ENCODE measurements at places on chromosomes 2 and 18. TPM values are rescaled to one million over a fixed set of nuclear protein-coding genes. Genes with fewer than 3 reads are reported as not detected.

DNA sequence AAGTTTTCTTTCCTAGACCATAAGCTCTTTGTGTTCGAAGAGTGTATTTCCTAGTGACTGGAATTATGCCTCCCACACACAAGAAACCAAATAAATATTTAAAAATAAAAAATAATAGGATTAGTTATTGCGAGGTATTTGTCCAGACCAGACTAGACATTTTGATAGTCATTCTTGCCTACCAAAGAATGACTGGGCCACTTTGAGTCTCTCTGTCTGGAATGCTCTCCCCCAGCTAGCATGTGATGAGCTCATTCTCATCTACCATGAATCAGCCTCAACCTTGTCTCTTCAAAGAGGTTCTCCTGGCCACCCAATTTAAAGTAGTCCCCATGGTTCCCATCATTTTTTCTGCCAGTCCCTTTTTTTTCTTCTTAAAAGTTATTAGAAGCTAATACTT is 13.9 kb upstream of the DSC1 start:
- no peak for DNase-seq

DNA sequence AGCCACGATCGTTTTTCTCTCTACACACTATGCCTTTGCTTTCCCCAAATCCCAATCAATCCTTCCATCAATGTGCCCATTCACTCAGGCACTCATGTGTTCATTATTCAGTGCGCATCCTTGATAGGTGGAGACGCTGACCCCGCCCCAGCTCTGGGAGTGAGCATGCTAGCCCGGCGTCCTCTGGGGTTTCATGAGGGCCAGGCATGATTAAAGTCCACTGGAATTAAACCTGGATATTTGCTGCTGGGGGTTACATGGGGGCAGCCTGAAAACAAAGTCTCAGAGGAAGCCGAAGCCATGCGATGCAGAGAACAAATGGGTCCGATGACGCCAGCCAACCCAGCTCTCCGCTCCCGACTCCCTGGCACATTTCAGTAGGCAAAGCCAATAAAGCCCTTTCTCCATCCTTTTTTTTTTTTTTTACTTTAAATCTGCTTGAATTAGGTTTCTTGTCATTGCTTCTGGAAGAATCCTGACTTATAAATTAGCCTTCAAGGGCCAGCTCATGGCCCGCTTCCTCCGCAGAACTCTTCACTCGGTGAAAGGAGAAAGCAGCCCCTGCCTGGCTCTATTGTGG is 316.4 kb upstream of the ID2 start:
- no peak for DNase-seq

- DNase-seq = peak; percentile 69
Measured at GRCh38 chr2:54945391-54946219, 104.6 kb downstream of the RTN4 start.

DNA sequence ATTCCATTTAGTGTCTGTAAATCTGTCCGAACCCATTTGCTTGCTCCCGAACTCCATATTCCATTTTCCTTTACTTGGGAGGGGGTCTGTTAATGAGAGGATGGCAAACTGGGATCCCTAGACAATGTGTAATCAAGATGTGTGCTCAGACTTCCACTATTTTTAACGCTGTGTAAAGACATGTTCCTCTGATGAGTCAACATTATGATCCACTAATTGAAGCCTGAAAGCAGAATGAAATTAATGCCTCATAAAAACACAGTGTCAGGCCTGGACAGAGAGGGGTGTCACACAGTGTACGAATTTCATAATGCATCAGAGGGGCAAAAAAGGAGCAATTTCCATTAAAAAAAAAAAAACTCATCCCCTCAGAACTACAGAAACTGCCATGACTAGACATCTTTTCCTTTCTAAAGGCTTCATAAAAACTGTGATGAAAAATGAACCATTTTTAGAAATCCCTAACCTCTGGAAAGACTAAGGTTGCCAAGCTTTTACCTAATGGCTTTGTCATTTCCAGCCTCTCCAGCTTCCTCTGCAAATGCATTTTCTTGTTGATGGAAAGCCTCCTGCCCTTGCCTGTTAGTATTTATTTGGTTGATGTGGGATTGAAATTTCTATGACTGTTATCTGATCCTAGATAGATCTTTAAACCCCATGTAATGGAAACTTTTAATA is 209.2 kb upstream of the DCC start:
- DNase-seq = no peak

- no peak for DNase-seq
Measured at GRCh38 chr2:170206246-170206645, 28.3 kb downstream of the MYO3B start.

DNA sequence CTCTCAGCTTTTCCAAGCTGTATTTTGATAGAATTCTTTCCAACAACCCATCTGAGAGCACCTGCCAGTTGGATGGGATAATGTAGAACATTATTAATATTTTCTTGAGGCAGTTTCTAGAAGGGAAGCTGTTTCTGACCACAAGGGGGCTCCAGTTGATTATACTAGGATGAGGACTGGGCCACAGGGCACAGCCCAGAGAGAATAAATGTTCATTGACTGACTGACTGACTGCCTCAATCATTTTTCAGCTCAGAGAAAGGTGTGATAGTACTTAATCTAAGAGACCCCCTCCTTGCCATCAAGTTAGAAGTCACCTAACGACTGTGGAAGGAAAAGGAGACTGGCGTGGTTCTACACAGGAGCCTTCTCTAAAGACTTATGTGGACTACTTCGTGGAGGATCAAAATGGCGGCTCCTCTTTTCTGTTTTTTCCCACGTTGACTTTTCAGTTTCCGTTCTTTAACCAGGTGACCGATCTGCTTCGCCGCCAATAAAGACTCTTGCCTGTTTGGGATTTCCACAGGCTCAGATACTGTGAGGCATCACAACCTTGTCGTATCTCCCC is 31.9 kb upstream of the CREG2 start:
- peak; percentile 5 for DNase-seq

GRCh38 chr2:192197357-192197756 is 2.6 kb upstream of the TMEFF2 start:
- peak; percentile 22 for DNase-seq

GRCh38 chr18:48342125-48342524 is 67.1 kb downstream of the ZBTB7C start:
- DNase-seq = peak; percentile 32

GRCh38 chr2:65914244-65914786 is 481.9 kb upstream of the SPRED2 start:
- DNase-seq = no peak

DNA sequence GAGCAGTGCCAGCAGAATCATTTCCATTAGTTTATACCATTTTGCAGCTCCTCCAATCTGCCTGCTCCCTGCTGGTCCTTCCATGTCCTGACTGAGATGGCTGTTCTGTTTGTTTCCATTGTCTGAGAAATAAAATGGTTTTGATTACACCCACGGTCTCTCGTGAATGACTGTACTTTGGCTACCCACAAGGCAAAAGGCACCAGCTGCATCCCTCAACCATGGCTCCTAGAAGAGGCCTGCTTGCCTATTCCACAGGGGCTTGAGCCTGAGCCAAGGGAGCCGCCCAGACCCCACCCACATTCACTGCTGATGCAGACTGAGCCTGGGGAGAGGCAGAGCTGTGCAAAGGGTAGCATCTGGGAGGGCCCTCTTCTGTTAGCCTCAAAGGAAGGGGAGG is 31.2 kb downstream of the MARCHF4 start:
- peak; percentile 42 for DNase-seq

DNA sequence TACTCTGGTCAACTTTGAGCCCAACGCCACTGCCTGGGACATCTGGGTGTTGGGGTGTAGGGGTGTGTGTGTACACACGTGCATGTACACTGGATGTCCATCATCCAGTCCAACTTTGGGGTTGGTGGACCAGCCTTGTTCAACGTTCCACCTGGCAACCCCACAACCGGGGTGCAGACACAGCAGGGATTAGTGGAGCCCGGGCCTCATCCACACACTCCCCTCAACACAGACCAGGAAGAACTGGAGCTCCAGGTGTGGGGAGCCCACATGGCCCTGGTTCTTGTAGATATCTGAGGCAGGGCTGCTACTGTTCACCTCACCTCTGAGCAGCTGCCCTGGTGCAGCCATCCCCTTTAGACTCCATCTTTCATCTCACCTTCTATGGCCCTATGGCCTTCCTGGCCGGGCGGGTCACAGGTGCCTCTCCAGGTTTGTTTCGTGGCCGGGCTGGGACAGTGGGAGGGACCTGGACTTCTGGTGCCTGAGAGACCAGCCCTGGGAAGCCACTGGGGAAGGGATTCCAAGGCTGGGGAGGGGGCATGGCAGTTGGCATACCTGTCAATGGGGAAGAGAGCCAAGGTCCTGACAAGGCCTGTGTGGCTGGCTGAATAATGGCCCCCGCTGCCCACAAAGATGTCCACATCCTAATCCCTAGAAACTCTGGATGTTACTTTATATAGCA is 7.5 kb downstream of the NEU2 start:
- DNase-seq = no peak

- no peak for DNase-seq
Measured at GRCh38 chr2:156563994-156564753, 128.0 kb downstream of the GPD2 start.

DNA sequence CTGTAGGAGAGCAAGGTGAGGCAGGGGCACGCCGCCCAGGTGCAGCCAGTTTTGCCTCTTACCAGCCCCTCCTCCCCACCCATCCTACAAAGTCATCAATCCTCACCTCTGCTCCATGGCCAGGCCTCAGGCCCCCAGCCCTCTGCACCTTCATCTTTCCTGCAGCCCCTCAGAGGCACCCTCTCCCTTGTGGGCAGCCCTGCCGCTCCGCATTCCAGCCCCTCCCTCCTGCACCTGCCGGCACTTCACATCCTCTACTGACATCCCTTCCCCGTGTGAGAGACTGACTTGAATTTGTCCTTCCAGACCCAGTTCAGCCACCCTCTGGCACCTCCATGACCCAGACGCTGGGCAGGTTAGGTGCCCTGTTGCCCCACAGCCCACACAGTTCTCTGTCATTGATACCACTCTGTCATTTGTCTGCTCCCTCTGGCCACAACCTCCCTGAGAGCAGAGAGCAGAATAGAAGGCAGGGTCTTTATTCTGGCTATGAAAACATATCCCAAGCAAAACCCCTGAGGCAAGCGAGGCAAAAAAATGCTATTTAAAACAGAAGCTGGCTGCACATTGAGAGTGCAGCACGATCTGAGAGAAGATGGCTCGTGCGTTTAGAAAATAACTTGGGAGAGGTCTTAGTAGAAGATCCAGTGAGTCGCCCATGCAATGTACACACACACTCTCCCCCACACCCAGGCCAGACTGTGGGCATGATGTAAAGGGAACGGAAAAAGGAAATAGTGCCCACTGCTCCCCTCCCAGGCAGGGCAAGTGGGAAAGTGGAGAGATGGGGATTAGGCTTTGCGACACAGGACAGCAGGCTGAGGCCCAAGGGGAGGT is 25.9 kb downstream of the SDC1 start:
- DNase-seq = no peak

GRHL1 gene
- total RNA-seq = 17.2 TPM

STAM2 gene
- total RNA-seq = 48.8 TPM

NEU4 gene
- total RNA-seq = 0.82 TPM

DBI gene
- total RNA-seq = 47.8 TPM
